ENCODE measurements at places on chromosomes 3 and 15.

DNA sequence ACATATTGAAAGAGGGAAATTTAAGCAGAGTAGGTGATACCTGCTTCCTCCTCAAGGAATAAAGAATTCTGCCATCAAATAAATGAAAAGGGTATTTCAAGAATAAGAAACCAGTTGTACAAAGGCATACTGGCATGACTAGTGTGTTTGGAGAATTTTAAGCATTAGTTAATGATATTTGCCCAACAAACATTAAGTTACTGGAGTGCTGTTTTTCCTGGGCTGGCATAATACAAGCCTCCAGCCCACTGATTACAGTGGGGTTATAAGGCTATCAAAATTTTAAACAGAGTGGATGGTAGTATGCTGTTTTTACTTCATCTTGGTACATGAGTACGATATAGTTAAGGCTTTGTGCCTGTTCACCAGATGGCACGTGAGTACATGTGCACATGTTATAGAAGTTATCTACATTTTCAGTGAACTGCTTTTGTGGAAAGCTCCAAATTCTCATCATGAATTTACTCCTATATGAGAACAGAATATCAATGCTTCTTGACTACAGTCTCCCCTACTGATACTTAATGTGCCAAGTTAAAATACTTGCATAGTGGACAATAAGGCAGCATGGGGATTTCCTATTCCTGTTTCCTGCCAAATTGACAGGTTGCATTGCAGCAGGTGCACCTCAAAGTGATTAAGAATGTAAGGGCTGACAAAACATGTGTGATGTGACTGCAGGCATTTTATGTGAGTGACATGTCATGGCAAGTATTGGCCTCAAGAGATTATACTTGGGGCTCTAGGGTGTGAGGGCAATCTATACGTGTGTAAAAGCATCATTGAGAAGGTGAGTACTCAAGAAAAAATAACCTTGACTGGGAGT is 14.9 kb downstream of the NAALADL2 start:
- DNase-seq = no peak

DNA sequence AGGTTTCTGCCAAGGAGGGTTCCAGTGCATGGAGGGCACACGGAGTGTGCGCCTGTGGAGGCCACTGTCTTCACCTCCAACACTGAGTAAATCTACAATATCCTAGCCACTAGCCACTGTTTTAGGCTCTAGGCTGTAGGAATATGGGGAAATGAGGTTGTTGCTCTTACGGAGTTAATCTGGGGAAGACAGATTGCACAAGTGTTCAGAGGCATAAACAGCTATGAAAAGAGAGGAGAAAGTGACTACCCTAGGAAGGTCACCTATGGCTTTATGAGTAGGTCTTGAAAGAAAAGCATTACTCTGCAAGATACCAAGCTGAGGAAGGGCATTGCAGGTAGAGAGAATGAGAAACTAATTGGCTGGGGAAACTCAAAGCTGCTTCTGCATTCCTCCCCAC is 85.7 kb downstream of the CYP19A1 start:
- DNase-seq = no peak

GRCh38 chr3:114902691-114903101 is 244.4 kb downstream of the ZBTB20 start:
- no peak for DNase-seq

DNA sequence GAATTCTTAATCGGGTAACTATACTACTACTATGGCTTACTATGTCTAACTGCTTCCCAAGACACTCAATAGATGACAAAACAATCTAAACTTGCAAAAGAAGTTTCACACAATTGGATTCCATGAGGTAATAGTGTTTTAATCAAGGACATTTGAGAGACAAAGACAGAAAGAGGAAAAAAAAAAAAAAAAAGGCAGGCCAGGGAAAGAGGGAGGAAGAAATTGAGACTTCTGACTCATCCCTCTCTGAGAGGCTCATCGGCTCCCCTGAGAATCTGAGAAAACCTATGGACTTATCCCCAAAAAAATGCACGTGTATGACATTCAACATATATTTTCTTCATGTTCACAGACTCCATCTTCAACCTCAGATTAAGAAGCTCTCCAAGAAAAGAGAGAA is 61.0 kb downstream of the SCAPER start:
- peak; percentile 35 for DNase-seq

DNA sequence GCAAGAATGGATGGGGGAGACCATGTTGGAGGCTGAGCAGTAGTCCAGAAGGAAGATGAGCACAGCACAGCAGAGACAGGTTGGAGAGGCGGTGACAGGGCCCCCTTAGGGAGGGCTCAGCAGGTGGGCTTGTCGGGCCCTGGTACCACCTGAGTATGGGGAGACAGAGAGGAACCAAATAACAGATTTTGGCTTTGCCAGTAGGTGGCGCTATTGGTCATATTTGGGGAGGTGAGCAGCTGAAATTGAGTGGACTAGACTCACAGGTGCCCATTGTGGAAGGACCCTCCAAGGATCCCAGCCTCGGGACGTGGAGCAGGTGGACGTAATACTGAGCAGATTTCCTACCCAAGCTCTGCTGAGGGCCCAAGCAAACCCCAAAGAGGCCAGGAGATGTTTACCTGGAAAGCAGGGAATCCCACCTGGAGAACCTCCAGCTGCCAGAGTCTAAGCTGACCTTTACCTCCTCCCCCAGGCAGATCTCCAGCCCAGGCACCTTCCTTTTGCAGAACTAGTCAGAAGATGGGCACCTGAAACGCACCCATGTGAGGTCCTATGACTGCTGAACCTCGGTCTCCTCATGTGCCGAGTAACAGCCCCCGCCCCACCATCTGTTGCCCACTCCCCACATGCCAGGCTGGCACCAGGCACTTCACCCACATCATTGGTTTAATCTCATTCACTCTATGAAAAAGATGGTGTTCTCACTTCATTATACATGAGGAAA is 24.6 kb upstream of the CORO2B start:
- peak; percentile 59 for DNase-seq

DNA sequence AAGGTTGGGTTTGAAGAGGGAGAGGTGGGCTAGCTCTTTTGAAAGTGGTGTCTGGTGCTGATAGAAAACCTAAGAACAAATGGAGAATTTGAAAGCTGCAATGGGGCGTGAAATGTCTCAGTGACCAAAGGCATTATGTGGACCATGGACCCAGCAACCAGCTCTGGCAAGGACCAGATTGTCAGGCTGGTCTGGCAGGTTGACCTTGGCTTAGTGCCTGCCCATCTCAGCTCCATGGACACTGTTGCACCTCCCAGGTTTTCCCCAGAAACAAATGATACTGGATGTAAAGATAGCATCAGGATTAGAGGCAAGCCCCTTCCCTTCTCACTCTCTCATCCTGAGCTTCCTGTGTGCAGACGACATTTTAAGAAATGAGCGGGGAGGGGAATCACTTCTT is 302.9 kb upstream of the LRRFIP2 start:
- no peak for DNase-seq

DNA sequence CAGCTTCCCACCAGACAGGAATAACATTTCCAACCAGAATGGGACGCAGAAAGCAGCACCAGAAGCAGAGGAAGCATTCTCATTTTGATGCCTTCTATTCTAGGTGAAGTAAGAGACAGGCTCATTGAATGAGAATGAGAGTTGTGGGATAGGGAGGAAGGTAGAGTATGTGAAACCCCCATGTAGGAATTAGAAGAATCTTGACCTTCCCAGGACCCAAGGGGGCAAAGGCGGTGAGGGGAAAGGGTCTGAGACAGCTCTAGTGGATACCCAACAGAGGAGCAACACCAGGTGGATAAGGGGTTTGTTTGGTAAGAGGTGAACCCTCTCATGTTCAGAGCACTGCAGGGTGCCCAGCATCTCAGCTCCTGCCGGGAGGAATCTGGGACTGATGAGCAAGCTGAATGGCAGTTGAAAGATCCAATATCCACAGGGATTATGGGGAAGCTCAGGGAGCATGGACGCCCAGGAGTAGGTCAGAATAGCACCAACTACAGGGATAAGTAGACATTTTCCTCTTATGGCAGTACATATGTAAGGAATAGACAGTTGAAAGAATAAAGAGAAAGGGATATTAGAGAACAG is 77.0 kb downstream of the PLCL2 start:
- DNase-seq = no peak

- peak; percentile 89 for DNase-seq
Measured at GRCh38 chr3:185498503-185499396, at the start of gene TMEM41A. Gene TMEM41A (minus strand): TSS chr3:185499035. CDS start chr3:185498961, 74 bp downstream.

DNA sequence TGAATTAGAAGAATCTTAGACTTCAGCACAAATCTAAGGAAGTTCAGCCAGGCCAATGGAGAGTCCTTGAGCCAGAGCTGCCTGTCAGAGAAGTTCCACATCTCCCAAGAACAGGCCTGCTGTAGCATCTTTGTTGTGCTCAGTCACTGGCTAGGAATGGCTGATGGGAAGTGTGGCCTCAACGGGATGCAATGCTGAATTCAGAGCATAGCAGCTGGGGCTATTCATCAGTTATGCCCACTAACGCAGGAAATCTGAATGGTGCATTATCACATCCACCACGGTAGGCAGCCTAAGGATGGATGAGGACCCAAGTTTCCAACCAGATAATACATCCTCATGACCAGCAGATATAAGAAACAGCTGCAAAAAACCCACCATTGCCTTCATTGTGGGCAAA is 3.2 kb upstream of the EIF1B start:
- DNase-seq = peak; percentile 38

DNA sequence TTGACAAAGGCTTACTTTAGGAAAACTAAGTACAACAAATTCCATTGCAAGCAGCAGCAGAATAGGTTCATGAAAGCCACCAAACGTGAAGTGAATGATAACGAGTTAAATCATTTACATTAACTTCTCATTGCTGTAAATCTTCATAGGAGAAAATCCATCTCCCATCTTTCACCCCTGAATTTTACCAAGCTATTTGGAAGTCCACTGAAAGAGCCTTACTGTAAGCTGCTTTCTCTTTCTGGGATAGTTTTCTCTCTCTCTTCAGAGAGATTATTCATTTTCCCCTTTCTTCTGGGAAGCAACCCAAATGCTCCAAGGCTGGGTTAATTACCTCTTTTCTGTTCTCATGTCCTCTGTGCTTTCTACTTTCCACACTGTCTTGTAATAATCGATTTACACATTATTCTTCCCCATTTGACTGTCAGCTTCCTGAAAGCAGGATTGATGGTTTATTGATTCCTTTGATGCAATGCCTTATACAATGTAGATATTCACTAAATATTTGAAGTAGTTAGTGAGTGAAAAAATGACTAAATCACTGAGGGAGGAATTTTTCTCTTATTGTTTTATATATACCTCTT is 914.3 kb upstream of the ARPP21 start:
- DNase-seq = no peak

DNA sequence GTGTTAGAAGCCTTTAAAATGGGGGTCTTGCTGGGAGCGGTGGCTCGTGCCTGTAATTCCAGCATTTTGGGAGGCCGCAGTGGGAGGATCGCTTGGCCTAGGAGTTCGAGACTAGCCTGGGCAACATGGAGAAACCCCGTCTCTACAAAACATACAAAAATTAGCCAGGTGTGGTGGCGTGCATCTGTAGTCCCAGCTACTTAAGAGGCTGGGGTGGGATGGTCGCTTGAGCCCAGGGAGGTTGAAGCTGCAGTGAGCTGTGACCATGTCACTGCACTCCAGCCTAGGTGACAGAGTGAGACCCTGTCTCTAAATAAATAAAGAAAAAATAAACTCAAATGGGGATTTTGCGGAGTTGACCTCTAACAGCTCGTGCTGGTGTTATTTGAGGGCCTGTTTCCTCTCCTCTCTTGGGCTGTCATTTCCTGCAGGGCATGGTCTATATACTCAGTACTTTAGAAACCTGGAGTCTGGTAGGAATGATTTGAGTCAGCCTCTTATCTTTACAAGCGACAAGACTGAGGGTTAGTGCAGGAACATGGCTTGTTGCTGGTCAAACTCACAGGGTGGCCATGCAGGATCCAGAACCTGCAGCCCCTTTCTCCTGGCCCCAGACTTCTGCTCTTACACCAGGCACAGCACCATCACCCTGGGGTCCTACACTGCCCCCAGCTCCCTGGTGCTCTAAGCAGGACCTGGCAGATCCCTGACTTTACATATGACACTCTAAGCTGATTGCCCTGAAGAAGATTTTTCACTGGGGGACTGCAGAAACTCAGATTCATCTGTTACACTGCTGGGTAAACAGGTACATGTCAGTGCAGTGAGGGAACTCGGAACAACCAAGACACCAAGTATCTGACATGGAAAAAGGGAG is 15.1 kb downstream of the EHD4 start:
- DNase-seq = no peak

- DNase-seq = no peak
Measured at GRCh38 chr3:177345973-177346503, 148.8 kb upstream of the TBL1XR1 start.

DNA sequence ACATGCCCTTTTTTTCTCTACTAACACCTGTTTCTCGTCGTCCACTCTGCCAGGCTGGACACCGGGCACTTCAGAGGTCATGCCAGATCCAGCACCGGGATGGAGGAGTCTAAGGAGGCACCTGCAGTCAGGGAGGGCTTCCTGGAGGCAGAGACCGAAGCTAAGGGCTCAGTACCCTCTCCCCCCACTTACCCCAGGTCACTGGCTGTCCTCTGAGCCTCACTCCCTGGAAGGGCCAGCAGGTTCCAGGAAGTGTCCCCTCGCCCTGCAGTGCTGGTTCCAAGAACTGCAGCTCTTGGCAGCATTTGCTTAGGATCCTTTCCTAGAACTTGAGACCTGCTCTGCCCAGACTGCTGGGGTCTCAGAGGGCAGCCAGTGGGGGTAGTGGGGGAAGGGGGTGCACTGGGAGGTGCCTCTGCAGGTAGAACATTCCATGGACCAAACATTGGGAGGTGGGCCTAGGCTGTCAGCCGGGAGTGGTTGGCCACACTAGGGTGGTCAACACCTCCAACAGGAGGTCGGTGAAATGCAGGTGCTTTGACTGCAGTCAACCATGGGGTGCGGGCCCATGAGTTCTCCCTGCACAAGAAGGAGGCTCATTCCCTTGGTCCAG is 11.3 kb downstream of the CISH start:
- DNase-seq = no peak

- DNase-seq = peak; percentile 17
Measured at GRCh38 chr15:41734079-41734478, 40.2 kb upstream of the MAPKBP1 start.

DNA sequence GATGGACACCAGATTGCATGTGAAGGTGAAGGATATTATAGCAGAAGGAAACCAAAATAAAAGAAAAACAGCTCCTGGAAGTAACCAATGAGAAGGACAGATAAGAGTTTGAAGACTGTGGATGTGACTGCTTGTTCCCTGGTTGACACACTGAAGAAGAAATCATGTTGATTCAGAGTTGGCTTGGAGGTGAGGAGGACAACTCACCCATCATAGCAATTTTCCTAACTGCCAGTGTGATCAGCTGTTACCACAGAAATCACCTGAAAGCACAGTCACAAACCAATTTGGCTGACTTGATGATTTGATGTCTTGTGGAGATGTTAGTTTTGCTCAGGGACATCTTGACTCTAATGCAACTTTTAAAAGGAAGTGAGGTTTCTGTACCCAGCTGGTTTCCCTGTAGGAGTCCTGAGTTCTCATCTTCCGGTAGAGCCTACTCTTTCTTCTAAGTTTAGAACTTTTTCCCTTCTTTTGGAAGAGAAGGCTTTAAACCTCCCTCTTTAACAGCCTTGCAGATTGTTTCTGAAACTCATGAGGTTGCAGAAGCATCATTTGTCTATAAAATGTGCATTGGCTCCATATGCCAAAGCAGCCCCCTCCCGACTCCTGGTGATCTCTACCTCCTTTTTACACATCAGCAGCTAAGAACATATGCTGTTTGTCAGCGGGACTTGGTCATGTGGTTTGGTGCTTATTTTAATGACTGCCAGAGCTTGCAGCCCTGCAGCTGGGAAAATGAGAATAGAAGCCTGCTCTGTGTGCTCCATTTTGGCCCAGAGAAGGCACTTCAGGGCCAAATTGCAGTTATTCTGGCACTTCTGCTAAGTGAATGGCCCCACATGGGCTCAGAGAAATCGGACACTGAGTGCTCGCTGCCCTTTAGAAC is 10.3 kb downstream of the ATG7 start:
- peak; percentile 45 for DNase-seq

All from fibroblast of skin of abdomen (primary cell).